ENCODE measurements at places on chromosomes 1 and 21.
A peak's percentile ranks its signal among the peaks of the same experiment; 100 is the strongest.

DNA sequence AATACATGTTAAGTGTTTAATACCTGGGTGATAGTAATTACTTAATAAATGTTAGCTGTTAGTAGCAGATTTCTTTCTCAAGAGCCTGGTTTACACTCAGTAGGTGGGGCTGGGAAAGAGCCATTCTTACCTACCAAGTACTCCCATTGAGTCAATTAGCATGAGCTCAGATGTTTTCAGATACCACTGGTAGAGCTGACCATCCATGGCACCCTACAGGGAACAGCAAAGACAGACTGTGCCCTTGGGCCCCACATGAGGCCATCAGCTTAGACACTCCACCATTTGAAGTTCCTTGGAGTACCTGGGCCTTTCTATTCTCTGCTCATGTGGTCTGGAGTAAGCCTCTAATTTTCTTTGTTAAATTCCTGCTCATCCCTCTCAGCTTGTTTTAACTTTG is 179.3 kb downstream of the CACNA1E start:
- no peak for DNase-seq

- peak; percentile 90 for DNase-seq
These were observed 43.2 kb upstream of the VAMP3 start for GRCh38 chr1:7727809-7728471.

- no peak for DNase-seq
These were observed 335.6 kb upstream of the PBX1 start for GRCh38 chr1:164223378-164223777.

DNA sequence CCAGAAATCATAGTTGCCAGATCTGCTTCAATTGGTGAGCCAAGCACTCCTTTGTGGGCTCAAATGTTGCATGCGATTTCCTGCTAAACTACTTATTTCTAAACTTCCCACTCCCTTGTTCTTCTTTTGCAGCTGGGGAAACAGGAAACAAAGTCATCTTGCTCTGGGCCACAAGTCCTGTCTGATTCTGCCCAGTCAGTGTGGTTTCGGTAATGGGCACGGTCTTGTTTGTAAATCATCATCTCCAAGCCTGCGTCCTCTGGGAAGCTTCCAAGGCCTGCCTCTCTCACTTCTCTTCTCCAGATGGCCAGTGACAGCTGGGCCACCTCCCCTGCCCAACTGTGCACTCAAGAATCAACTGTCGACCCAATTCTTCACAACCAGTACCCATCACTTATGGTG is 4.4 kb downstream of the S100A8 start:
- no peak for DNase-seq
